ENCODE measurements at places on chromosomes 13 and 19.

- H3K4me1 ChIP-seq, result peaks cover 14% of the 10 kb centered on the region
- no peak overlapping the region for H3K4me3 ChIP-seq
- H3K27me3 ChIP-seq, result peaks cover 9% of the 10 kb centered on the region
- peaks cover 2% of the 10 kb centered on the region for H3K36me3 ChIP-seq
These were observed 176.8 kb downstream of the OXGR1 start for GRCh38 chr13:96817336-96817941.

- H3K4me3 ChIP-seq, result no peak overlapping the region
- no peak overlapping the region for H3K27ac ChIP-seq
- peaks cover 15% of the 10 kb centered on the region for H3K27me3 ChIP-seq
- no peaks in the 10 kb centered on the region for H3K36me3 ChIP-seq
- peaks cover 5% of the 10 kb centered on the region for H3K4me1 ChIP-seq
These were observed 62.8 kb upstream of the WASF3 start for GRCh38 chr13:26494571-26495195.

DNA sequence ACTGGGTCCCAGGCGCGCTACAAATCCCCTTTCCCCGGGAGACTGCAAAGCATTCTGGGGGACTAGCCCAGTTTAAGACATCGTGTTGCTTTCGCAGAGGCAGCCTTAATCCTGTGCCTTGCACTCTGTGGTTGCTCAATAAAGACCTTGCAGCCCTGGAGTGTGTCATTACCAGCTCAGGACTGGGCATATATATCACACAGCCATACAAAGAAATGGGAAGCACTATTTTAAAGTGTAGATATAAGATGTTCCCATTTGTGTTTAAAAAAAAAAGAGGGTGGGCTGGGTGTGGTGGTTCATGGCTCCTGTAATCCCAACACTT lies 11.1 kb downstream of the NAPA start:
- H3K4me3 ChIP-seq, result no peak overlapping the region
- no peak for DNase-seq
- H3K4me1 ChIP-seq, result no peaks in the 10 kb centered on the region
- no peak overlapping the region for H3K27ac ChIP-seq

DNA sequence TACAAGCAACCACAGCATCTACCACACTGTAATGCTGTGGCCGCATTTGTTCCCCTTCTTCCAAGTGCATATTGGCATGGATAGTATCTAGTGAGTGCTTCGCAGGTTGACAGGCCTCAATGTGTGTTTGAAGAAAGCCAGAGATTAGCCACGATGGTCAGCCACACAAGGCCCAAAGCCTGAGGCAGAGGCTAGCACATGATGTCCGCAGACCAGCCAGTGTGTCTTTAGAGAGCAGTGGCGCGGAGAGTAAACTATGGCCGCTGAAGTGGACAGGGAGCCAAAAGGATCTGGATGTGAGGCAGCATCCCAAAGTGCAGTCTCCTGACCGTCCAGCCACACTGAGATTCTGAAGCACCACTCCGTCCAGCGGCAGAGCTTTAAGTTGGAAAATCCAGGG lies 36.0 kb downstream of the BRD4 start:
- H3K4me3 ChIP-seq, result no peak overlapping the region
- H3K27ac ChIP-seq, result peak overlapping the region; percentile 94
- DNase-seq, result no peak
- no peaks in the 10 kb centered on the region for H3K27me3 ChIP-seq
- peaks cover 30% of the 10 kb centered on the region for H3K4me1 ChIP-seq

GRCh38 chr13:25493931-25494640 lies 122.3 kb downstream of the ATP8A2 start:
- DNase-seq, result no peak
- no peak overlapping the region for H3K4me3 ChIP-seq
- no peak overlapping the region for H3K27ac ChIP-seq
- H3K36me3 ChIP-seq, result no peaks in the 10 kb centered on the region

GRCh38 chr13:71513411-71514033 lies 353.5 kb downstream of the DACH1 start:
- H3K27me3 ChIP-seq, result no peaks in the 10 kb centered on the region
- peaks cover 3% of the 10 kb centered on the region for H3K36me3 ChIP-seq
- H3K27ac ChIP-seq, result no peak overlapping the region
- no peak overlapping the region for H3K4me3 ChIP-seq
- no peak for DNase-seq

DNA sequence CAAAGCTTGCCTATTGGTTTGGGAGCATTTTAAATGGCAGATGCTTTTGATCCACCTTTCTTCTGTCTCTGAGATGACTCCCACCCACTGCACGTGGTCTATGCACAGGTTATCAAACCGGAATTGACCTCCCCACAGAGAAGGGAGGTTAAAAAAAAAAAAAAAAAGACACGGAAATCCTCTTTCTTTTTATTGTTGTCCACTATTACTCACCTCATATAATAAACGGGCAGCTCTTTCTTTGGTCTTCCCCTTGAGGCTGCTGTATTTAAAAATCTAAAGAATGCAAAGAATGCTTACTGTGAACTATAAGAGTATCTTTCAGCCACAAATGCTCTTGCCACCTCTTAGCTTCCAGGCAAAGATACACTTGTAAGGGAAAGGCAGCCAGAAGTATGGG lies 329.7 kb downstream of the NDFIP2 start:
- peak overlapping the region; percentile 26 for H3K27ac ChIP-seq
- H3K4me1 ChIP-seq, result peaks cover 16% of the 10 kb centered on the region
- peaks cover 1% of the 10 kb centered on the region for H3K36me3 ChIP-seq
- no peak overlapping the region for H3K4me3 ChIP-seq

- no peak for DNase-seq
- no peak overlapping the region for H3K27ac ChIP-seq
- H3K4me3 ChIP-seq, result no peak overlapping the region
- no peaks in the 10 kb centered on the region for H3K27me3 ChIP-seq
- H3K4me1 ChIP-seq, result no peaks in the 10 kb centered on the region
- H3K36me3 ChIP-seq, result no peaks in the 10 kb centered on the region
These were observed 222.8 kb upstream of the OBI1 start for GRCh38 chr13:78881751-78882150.

DNA sequence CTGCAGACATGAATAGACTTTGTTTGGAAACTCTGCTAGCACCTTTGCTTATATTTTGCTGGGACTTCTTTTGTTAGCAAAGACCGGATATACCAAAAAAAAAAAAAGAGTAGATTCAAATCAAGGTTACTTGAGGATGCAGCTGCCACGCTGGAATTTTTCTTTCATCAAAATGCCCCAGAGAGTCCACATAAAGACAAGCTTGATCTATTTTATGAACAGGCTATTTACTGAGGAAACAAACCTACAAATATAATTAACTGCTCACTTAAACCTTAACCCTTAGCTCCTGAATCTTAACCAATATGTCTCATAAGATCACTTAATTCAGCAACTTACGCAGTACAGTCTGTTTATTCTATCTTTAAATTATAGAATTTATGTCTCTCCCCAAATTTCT lies 27.1 kb upstream of the DOCK9 start:
- H3K27me3 ChIP-seq, result peaks cover 23% of the 10 kb centered on the region
- DNase-seq, result no peak
- no peaks in the 10 kb centered on the region for H3K36me3 ChIP-seq
- peaks cover 3% of the 10 kb centered on the region for H3K4me1 ChIP-seq
- H3K27ac ChIP-seq, result no peak overlapping the region

- H3K4me1 ChIP-seq, result peaks cover 3% of the 10 kb centered on the region
- H3K4me3 ChIP-seq, result no peak overlapping the region
- H3K36me3 ChIP-seq, result no peaks in the 10 kb centered on the region
- no peak for DNase-seq
- no peak overlapping the region for H3K27ac ChIP-seq
- peaks cover 7% of the 10 kb centered on the region for H3K27me3 ChIP-seq
These were observed 30.4 kb upstream of the CEACAM21 start for GRCh38 chr19:41545547-41545946.

DNA sequence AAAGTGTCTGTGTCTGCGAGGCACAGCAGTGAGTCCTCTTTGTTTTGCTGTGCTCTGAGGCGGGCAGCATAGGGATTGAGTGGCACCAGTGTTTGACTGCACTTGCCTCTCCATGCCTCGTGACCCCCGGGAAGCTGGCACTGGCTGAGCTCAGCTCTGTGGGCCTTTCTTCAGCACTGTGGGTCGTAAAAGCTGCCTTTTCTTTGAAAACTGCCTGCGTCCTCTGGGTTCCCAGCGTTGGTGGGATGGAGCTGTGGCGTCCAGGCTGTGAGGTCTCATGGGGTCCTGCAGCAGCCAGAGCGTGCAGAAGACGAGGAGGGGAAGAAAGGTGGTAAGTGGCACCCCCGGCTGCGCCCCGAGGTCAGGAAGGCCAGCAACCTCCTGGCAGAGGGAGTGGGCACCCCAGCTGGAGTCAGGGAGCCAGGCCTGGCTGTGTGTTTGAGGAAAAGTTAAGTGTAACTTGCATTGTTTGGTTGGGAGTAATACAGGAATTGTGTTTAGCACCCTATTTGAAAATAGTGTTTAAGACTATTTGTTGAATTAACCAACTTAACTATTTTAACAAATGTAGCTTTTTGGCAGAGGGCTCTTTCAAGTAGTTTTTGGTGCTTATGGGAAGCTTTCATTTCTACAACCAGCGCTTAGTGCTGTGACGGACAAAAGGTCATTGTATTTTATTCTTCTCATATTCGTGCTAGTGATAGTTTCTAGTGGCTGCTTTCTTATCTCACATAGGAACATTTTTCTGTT lies 79.3 kb upstream of the TEX29 start:
- H3K27me3 ChIP-seq, result no peaks in the 10 kb centered on the region
- H3K4me3 ChIP-seq, result no peak overlapping the region
- H3K27ac ChIP-seq, result no peak overlapping the region
- peaks cover 29% of the 10 kb centered on the region for H3K36me3 ChIP-seq
- DNase-seq, result no peak
- peaks cover 4% of the 10 kb centered on the region for H3K4me1 ChIP-seq

- no peaks in the 10 kb centered on the region for H3K36me3 ChIP-seq
- peaks cover 5% of the 10 kb centered on the region for H3K4me1 ChIP-seq
- no peak overlapping the region for H3K27ac ChIP-seq
- H3K27me3 ChIP-seq, result peaks cover 68% of the 10 kb centered on the region
These were observed 2.8 kb upstream of the IFNL2 start for GRCh38 chr19:39265321-39265916.

GRCh38 chr19:51292971-51293370 lies 18.5 kb upstream of the IGLON5 start:
- H3K27me3 ChIP-seq, result peaks cover 24% of the 10 kb centered on the region
- DNase-seq, result no peak
- H3K36me3 ChIP-seq, result no peaks in the 10 kb centered on the region
- H3K27ac ChIP-seq, result no peak overlapping the region

DNA sequence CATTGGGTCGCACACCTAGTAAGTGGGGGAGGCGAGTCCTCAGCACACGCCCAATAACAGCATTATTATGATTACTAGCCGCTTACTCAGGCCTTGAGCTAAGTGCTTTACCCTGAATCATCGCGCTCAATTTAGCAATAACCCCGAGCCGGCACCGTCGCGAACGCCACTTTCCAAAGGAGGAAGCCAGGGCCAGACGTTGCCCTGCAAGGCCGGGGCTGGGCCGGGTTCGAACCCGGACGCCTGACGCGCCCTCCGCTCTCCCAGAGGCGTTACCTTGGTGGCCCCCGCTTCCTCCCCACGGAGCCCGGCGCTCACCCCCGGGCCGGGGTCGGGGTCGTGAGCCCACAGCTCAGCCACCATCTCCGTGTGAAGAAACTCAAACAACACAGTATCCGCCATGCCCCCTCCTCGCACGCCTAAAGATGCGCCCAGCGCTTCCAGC lies at the start of gene TRAPPC6A:
Gene TRAPPC6A, minus strand, starts transcription at position 421 of the 445 bp plus-strand sequence. Its CDS starts 19 bp downstream, at position 402.
- peaks cover 1% of the 10 kb centered on the region for H3K36me3 ChIP-seq
- peaks cover 14% of the 10 kb centered on the region for H3K4me1 ChIP-seq
- peak within 1 kb of the TSS; percentile 95 for H3K27ac ChIP-seq
- peak within 1 kb of the TSS; percentile 90 for H3K4me3 ChIP-seq

DNA sequence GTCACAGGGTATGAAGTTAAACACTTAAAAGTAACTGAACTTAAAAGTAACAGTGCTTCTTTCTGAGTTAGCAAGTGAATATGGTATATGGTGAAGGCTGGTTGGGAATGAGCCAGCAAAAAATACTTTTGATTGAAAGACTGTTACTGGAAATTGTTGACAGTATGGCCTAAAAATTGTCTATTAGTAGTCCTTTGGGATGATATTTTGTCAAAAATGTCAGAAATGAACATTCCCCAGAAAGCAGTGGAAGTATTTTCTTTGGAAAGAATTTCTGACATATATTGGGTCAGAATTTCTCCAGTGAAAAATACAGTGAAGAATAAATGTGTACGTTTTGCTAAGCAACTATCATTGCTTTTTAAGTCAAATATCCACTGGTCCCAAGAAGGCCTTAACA lies 860.5 kb downstream of the PCDH9 start:
- no peak overlapping the region for H3K27ac ChIP-seq
- no peak overlapping the region for H3K4me3 ChIP-seq
- H3K4me1 ChIP-seq, result no peaks in the 10 kb centered on the region
- H3K27me3 ChIP-seq, result no peaks in the 10 kb centered on the region

GRCh38 chr19:29579308-29579910 lies 26.7 kb upstream of the POP4 start:
- peaks cover 71% of the 10 kb centered on the region for H3K27me3 ChIP-seq
- H3K4me1 ChIP-seq, result no peaks in the 10 kb centered on the region
- H3K27ac ChIP-seq, result no peak overlapping the region
- no peaks in the 10 kb centered on the region for H3K36me3 ChIP-seq
- no peak overlapping the region for H3K4me3 ChIP-seq
- DNase-seq, result no peak

DNA sequence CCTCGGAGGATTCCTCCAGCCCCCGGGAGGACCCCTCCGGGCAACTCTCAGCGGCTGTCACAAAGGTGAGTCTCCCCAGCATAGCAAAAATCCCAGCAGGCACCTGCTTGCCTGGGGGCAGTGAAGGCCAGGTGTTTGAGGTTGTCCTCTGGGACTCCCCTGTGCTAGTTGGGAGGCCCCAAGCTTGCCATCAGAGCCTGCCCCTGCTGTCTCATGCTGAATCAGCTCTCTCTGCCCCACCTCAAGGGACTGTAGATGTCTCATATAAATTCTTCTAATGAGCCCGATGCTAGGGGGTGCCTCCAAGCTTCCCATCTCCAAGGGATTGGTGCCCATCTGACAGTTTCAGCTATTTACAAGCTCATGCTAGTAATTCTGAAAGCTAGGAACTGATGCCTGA lies 53.6 kb downstream of the NWD1 start:
- no peak for DNase-seq
- no peaks in the 10 kb centered on the region for H3K36me3 ChIP-seq
- H3K4me3 ChIP-seq, result no peak overlapping the region

DNA sequence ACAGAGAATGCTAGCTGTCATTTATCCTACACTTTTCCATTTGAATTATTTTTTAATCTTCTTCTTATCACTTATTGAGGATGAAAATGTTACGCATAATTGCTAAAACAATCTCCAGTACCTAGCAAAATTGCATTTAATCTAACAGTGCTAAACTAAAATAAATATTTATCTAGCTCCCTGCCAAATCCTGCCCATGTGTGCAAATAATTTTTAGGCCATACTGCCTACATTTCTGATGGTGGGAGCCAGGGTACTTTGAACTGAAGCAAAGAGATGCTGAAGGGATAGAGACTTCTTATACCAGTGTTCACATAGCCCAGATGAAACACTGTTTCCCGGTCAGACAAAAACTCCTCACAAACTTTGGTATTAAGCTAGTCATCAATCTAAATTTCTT lies 1268.7 kb upstream of the PCDH20 start:
- H3K27me3 ChIP-seq, result no peaks in the 10 kb centered on the region
- H3K36me3 ChIP-seq, result no peaks in the 10 kb centered on the region
- DNase-seq, result no peak
- no peak overlapping the region for H3K27ac ChIP-seq

GRCh38 chr13:21240586-21240985 lies 64.1 kb downstream of the MRPL57 start:
- no peak for DNase-seq
- H3K4me3 ChIP-seq, result no peak overlapping the region
- no peaks in the 10 kb centered on the region for H3K4me1 ChIP-seq
- peaks cover 4% of the 10 kb centered on the region for H3K27me3 ChIP-seq
- H3K36me3 ChIP-seq, result no peaks in the 10 kb centered on the region
